Psoas muscle (tissue), 8 donors: ENCODE measurements at places on chromosomes 2 and 18. TPM values are rescaled to one million over a fixed set of nuclear protein-coding genes. Genes with fewer than 3 reads are reported as not detected.

COA5 gene
- polyA plus RNA-seq = 26.3 TPM

LTBP1 gene
- 7.4 TPM for polyA plus RNA-seq

TMEM169 gene
- 0.08 TPM for polyA plus RNA-seq

WDR12 gene
- polyA plus RNA-seq = 28.7 TPM

SLC40A1 gene
- 49.1 TPM for polyA plus RNA-seq

DUSP19 gene
- 0.66 TPM for polyA plus RNA-seq

LYG2 gene
- 0.04 TPM for polyA plus RNA-seq

KCNK3 gene
- 0.13 TPM for polyA plus RNA-seq

TACR1 gene
- polyA plus RNA-seq = 0.03 TPM

MARCO gene
- polyA plus RNA-seq = 0.18 TPM

ZSWIM2 gene
- polyA plus RNA-seq = not detected

TMEM178A gene
- 0.10 TPM for polyA plus RNA-seq

SDC1 gene
- polyA plus RNA-seq = 0.38 TPM

RPRM gene
- polyA plus RNA-seq = not detected

CHRND gene
- 12.5 TPM for polyA plus RNA-seq

CTNNA2 gene
- polyA plus RNA-seq = 0.03 TPM

SERPINB12 gene
- polyA plus RNA-seq = not detected

THOC1 gene
- 10.5 TPM for polyA plus RNA-seq

EVX2 gene
- not detected for polyA plus RNA-seq

MDH1B gene
- 0.14 TPM for polyA plus RNA-seq

ACMSD gene
- not detected for polyA plus RNA-seq

ARHGEF4 gene
- polyA plus RNA-seq = 4.7 TPM

UPP2 gene
- not detected for polyA plus RNA-seq

VSNL1 gene
- polyA plus RNA-seq = 0.05 TPM

CFC1 gene
- polyA plus RNA-seq = not detected

OR6B3 gene
- not detected for polyA plus RNA-seq

RESP18 gene
- polyA plus RNA-seq = not detected

TMEM17 gene
- polyA plus RNA-seq = 0.53 TPM

KLHL41 gene
- polyA plus RNA-seq = 639 TPM

DPP4 gene
- polyA plus RNA-seq = 0.59 TPM

DLGAP1 gene
- 0.09 TPM for polyA plus RNA-seq

MROH2A gene
- not detected for polyA plus RNA-seq

TSGA10 gene
- polyA plus RNA-seq = 2.2 TPM

EVA1A gene
- polyA plus RNA-seq = 0.76 TPM

CAPN14 gene
- polyA plus RNA-seq = 0.01 TPM

SKOR2 gene
- not detected for polyA plus RNA-seq

PLEKHA3 gene
- 4.0 TPM for polyA plus RNA-seq

MYL12A gene
- polyA plus RNA-seq = 957 TPM

ASXL3 gene
- polyA plus RNA-seq = not detected

MRO gene
- polyA plus RNA-seq = 0.35 TPM

RUFY4 gene
- 0.03 TPM for polyA plus RNA-seq

VPS54 gene
- polyA plus RNA-seq = 6.3 TPM

FTCDNL1 gene
- polyA plus RNA-seq = 5.8 TPM

HNRNPA3 gene
- polyA plus RNA-seq = 66.0 TPM
